ENCODE measurements at places on chromosomes 1 and 21. TPM values are rescaled to one million over a fixed set of nuclear protein-coding genes. Genes with fewer than 3 reads are reported as not detected.
A peak's percentile ranks its signal among the peaks of the same experiment; 100 is the strongest.

- no peak overlapping the region for H3K4me3 ChIP-seq
- DNase-seq = no peak
- H3K27me3 ChIP-seq = no peaks in the 10 kb centered on the region
- no peaks in the 10 kb centered on the region for H3K36me3 ChIP-seq
- no peak overlapping the region for H3K27ac ChIP-seq
- peaks cover 9% of the 10 kb centered on the region for H3K4me1 ChIP-seq
Observed at GRCh38 chr1:95201905-95202304, 32.1 kb upstream of the RWDD3 start.

- no peak overlapping the region for H3K27ac ChIP-seq
- peaks cover 6% of the 10 kb centered on the region for H3K4me1 ChIP-seq
Observed at GRCh38 chr1:32448773-32449456, 16.0 kb upstream of the ZBTB8B start.

GRCh38 chr1:59237900-59238299 is 59.0 kb upstream of the FGGY start:
- DNase-seq = no peak
- H3K36me3 ChIP-seq = no peaks in the 10 kb centered on the region
- H3K4me3 ChIP-seq = no peak overlapping the region
- H3K27ac ChIP-seq = no peak overlapping the region

- peak overlapping the region; percentile 71 for H3K27ac ChIP-seq
- H3K36me3 ChIP-seq = peaks cover 40% of the 10 kb centered on the region
- H3K27me3 ChIP-seq = no peaks in the 10 kb centered on the region
- DNase-seq = no peak
- no peak overlapping the region for H3K4me3 ChIP-seq
Observed at GRCh38 chr1:112687361-112687760, 12.9 kb downstream of the MOV10 start.

DNA sequence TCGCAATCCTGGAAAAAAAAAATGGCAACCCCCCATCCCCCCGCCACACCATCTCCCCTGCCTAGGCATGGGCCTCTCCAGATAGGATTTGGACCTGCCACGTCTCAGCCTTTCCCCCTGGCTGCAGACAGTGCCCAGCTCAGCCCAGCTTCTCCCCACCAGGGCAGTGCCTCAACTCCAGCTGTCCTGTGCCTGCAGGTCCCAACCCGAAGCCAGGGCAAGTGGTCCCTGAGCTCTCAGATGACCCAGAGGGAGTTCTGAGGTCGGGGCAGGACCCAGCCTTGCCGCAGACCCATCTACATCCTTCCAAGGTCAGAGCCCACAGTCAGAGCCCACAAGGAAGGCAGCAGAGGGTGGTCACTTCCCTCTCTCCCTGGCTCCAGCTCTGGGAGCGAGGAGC is 86.7 kb upstream of the POU3F1 start:
- H3K27ac ChIP-seq = no peak overlapping the region
- H3K4me1 ChIP-seq = peaks cover 2% of the 10 kb centered on the region
- no peak for DNase-seq
- no peak overlapping the region for H3K4me3 ChIP-seq
- H3K36me3 ChIP-seq = no peaks in the 10 kb centered on the region

- no peaks in the 10 kb centered on the region for H3K36me3 ChIP-seq
- no peak overlapping the region for H3K4me3 ChIP-seq
- no peak for DNase-seq
- H3K4me1 ChIP-seq = no peaks in the 10 kb centered on the region
- H3K27ac ChIP-seq = no peak overlapping the region
- no peaks in the 10 kb centered on the region for H3K27me3 ChIP-seq
Observed at GRCh38 chr1:171180670-171181069, 4.4 kb upstream of the FMO2 start.

DNA sequence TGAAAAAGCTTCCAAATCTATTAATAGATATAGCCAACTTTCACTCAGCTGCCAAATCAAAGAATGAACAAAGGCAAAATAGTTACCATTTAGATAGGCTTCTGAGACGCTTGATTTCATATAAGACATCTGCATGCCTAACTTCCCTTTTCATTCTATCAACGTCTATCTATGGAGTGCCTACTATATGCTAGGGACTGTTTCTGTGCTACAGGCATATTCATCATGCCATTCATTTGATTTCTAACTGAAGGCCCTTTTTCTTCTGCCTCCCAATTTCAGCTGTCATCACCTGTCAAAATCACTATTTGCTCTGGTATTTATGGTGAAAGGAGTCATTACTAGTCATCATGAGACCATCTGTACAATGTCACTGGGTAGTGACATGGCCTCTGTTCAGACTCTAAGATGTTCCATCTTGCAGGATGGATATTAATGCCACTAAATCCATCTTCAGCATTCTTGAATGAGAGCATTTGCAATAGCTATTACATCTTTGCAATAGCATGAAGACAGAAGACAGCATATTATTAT is 4.3 kb upstream of the KRTAP13-1 start:
- H3K27me3 ChIP-seq = no peaks in the 10 kb centered on the region
- H3K36me3 ChIP-seq = no peaks in the 10 kb centered on the region
- no peak overlapping the region for H3K4me3 ChIP-seq
- no peaks in the 10 kb centered on the region for H3K4me1 ChIP-seq

DNA sequence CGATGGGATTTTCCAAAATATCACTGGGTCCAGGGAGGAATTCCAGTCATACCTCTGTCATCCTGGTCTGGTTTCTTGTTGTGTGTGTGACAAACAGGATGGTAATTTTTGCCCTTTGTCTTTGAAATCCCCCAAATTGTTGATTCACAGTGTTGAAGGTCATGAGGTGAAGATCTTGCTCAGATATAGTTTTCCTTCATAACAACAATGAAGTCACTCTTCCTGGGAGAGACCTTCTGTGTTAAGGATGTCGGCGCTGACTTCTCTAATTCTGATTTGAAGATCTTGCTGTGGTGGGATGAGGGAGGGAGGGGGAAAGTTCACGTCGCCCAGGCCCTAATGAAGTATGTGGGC is 32.2 kb upstream of the MPZL1 start:
- H3K27ac ChIP-seq = no peak overlapping the region
- peaks cover 11% of the 10 kb centered on the region for H3K36me3 ChIP-seq
- H3K27me3 ChIP-seq = no peaks in the 10 kb centered on the region
- peaks cover 4% of the 10 kb centered on the region for H3K4me1 ChIP-seq

DNA sequence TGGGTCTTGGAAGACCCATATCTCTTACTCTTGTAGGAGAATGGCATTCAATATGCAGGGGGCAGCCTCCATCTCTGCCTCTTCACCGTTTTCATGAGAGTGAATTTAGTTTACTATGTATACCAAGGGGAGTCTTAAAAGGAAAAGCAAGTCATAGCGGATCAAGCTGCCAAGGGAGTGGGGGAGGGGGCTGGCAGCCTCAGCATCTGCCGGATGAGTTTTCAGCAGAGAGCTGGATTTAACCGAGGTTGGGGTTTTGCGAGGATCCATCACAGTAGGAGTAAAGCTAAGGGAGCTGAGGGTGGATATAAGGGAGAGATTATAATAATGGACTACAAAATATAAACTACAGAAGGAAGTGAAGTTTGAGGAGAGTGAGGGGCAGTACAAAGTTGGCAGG is 9.9 kb downstream of the CD160 start:
- no peaks in the 10 kb centered on the region for H3K27me3 ChIP-seq
- H3K4me1 ChIP-seq = no peaks in the 10 kb centered on the region
- no peak for DNase-seq
- no peak overlapping the region for H3K4me3 ChIP-seq

DNA sequence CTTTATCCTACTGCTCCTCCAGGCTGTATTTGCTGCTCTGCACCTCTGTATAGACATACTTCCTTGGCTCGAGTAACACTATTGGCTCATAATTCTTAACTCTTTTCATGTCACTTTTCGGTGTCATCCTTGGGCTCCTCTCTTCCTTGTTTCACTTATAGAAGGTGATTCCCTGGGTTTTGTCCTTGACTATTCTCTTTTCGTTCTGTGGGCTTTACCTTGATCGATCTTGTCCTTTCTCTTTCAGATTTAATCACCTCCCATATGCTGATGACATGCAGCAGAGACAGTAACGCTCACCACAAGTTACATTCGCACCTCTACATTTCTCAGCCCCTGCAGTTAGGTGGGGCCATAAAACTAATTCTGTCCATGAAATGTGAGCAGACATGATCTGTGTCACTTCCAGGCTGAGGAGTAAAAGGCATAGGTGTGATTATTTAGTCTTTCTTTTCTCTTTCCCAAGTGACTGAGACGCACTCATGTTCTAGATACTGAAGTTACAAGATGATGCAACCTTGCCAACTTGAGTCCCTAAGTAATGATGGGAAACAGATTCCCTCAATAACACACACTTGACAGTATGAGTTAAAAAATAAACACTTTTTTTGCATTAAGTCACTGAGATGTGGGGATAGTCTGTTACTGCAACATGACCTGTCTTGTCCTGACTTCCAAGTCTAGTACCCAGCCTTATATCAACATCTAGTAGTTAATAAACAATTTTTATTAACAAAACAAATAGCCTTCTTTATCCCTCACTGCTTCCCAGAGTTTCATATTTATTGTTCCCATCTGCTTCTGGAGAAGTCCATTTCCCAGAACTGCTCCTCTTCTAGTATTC is 49.9 kb upstream of the HAO2 start:
- no peak overlapping the region for H3K27ac ChIP-seq
- H3K4me1 ChIP-seq = no peaks in the 10 kb centered on the region
- no peak overlapping the region for H3K4me3 ChIP-seq
- H3K27me3 ChIP-seq = no peaks in the 10 kb centered on the region
- no peaks in the 10 kb centered on the region for H3K36me3 ChIP-seq

GRCh38 chr1:246801241-246802020 is 77.2 kb downstream of the SCCPDH start:
- H3K4me3 ChIP-seq = no peak overlapping the region
- H3K27me3 ChIP-seq = no peaks in the 10 kb centered on the region

- no peak overlapping the region for H3K27ac ChIP-seq
- H3K4me1 ChIP-seq = peaks cover 47% of the 10 kb centered on the region
- peak overlapping the region; percentile 52 for H3K4me3 ChIP-seq
- peaks cover 95% of the 10 kb centered on the region for H3K27me3 ChIP-seq
- no peaks in the 10 kb centered on the region for H3K36me3 ChIP-seq
- DNase-seq = no peak
Observed at GRCh38 chr1:152110860-152111514, 4.3 kb downstream of the TCHH start.

- H3K27ac ChIP-seq = no peak overlapping the region
- H3K4me1 ChIP-seq = peaks cover 37% of the 10 kb centered on the region
- no peak overlapping the region for H3K4me3 ChIP-seq
- H3K36me3 ChIP-seq = no peaks in the 10 kb centered on the region
Observed at GRCh38 chr1:59699227-59699847, 115.4 kb upstream of the HOOK1 start.

- no peaks in the 10 kb centered on the region for H3K27me3 ChIP-seq
- H3K36me3 ChIP-seq = peaks cover 57% of the 10 kb centered on the region
- H3K4me3 ChIP-seq = no peak overlapping the region
Observed at GRCh38 chr1:1255078-1255477, 8.6 kb upstream of the C1QTNF12 start.

SRP9 gene
- 139 TPM for total RNA-seq

KIF2C gene
- 4.5 TPM for total RNA-seq

ALX3 gene
- 0.49 TPM for total RNA-seq

SLAMF7 gene
- 1.7 TPM for total RNA-seq

CLCA1 gene
- total RNA-seq = not detected

GBP2 gene
- total RNA-seq = 72.3 TPM
